PC-9 (cell line): ENCODE measurements at places on chromosomes 12 and 14.
A peak's percentile ranks its signal among the peaks of the same experiment; 100 is the strongest.

DNA sequence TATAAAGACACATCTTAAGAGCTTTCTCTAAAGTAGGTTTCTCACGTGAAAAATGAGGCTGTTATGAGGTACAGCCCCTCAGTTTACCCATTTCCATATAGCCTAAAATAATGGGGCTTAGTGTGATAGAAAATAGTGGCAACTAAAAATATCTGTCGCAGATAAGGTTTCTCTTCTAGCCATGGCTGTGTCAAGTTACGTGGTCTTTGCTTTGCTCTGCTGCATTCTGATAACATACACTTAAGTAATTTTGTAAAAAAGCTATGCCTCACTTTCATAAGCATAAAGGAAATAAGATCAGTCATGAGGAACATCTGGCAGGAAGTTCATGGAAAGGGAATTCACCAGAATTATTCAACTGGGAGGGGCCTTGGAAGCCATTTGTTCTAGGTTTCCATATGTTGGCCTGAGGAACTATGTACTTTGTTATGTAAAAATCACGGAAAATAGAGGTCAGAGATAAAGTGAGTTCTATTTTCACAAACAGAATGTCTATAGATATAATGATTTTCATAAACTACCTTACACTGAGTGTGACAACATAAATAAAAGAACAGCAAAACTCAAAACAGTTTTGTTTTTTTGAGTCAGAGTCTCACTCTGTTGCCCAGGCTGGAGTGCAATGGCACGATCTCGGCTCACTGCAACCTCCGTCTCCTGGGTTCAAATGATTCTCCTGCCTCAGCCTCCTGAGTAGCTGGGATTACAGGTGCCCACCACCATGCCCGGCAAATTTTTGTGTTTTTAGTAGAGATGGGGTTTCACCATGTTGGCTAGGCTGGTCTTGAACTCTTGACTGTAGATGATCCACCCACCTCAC lies 195.6 kb upstream of the KRR1 start:
- DNase-seq, result no peak

- peak; percentile 71 for DNase-seq
Observed at GRCh38 chr12:109899783-109900751, at the start of gene TCHP. TSS of gene TCHP (plus strand) at chr12:109900274. CDS start at chr12:109903027, 2,753 bp downstream.

DNA sequence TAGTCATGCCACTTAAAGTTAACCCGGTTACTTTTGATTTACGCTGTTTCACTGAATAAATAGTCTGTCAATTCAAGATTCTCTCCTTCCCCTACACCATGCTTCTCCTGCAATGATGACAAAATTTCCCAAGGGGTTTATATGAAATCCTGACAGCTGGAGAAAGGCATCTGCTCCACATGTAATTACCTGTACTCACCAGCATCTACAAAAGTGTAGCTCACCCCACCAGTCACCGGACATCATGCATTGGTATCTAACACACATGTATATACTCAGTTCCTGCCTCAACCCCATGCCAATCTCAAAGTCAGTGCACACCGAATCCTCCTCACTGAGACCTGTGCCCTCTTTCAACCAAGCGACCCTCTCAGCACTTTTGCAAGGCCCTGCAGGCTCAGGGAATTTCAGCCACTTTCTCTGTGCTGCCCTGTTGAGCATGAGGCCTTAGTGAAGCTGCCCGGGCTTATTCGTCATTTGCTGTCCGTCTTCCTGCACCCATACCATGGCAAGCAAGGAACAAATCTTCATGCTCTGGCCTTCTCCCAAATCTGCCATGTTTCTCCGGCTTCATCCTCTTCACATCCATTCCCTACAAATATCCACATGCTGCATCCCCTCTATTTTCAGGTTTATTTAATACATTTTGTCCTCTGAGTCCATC lies 131.6 kb downstream of the SEC23A start:
- no peak for DNase-seq

- no peak for DNase-seq
Observed at GRCh38 chr12:104138797-104139152, 765 bp upstream of the NFYB start.

- DNase-seq, result peak; percentile 72
Observed at GRCh38 chr12:121170611-121171260, 38.1 kb downstream of the P2RX7 start.

GRCh38 chr12:131800594-131801135 lies 27.5 kb upstream of the MMP17 start:
- DNase-seq, result peak; percentile 55

DNA sequence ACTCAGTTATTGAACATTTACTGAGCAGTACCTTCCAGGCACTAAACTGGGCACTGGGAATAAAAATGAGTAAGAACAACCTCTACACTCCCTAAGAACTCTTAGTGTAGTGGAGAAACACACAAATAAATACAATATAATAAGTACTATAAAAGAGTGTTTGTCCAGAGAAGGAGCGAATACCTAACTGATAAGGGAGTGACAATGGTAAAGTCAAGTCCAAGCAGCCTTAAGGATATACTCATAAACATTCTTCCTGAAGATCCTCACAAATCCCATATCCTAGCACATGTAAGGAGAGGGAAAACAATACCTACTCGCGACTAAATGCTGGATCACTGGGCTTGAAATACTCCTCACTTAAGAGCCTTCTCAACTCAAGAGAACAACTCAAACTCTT lies 32.8 kb downstream of the SPTLC2 start:
- DNase-seq, result no peak

DNA sequence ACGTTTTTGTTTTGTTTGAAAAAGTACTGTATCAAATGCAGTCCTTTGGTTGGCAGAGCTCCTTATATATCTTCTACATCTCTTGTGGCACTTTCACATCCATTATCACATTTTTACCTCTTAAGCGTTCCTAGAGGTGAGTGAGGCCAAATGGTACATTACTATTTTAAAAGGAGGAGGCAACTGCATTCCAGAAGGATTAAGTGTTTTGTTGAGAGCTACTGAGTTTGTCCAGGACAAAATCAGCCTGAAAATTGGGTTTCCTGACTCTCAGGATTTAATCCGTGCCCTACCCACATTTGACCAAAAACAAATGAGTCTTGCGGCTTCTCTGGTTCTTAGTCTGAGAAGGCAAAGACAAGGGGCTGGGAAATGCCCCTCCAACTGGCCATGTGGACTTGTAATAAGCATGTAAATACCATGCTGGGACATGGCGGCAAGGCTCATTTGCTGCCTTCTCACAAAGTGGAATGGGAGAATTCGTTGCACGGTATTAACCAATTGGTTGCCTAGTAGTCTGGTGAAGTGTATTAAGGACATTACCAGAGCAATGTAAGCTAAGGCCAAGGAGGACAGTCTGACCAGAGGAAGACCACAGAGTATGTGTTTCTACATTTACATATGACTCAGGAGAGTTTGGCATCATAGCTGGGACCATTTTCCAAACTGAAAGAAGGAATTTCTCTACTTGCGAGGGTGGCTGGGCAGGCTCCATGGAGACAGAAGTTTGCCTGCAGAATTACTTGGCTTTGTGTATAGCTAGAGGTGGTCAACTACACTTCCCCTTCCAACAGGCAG lies 175.8 kb upstream of the PLXNC1 start:
- no peak for DNase-seq
